ENCODE measurements at places on chromosomes 6 and 20.

GRCh38 chr6:27838945-27839625 lies 73.1 kb downstream of the OR2B2 start:
- no peak for DNase-seq

GRCh38 chr20:58175836-58176235 lies 52.6 kb downstream of the ANKRD60 start:
- no peak for DNase-seq

DNA sequence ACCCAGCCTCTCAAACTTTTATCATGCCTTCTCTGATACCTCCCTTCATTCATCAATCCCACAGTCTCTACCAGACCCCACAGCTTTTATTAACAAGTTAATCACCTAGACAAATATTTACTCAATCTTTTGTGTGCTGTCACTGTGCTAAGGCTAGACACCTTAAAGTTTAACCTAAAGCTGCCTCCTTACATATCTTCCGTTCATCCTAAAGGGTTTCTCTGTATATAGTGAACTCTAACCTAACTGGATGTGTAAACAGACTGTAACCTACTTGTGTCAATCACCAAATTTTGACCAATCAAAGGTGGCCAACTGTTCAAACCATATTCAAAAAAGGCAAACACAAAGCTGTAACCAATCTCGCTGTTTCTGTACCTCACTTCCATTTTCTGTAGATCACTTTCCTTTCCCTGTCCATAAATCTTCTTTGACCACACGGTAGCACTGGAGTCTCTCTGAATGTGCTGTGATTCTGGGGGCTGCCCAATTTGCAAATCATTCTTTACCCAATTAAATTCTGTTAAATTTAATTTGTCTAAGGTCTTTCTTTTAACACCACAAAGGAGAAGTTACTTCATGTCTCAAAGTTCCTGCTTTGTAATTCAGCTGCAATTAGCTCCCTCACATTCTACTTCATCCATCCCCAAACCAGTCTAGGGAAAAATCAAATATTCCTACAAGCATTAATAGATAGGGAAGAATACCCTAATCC lies 72.5 kb downstream of the ARHGAP18 start:
- DNase-seq = no peak

DNA sequence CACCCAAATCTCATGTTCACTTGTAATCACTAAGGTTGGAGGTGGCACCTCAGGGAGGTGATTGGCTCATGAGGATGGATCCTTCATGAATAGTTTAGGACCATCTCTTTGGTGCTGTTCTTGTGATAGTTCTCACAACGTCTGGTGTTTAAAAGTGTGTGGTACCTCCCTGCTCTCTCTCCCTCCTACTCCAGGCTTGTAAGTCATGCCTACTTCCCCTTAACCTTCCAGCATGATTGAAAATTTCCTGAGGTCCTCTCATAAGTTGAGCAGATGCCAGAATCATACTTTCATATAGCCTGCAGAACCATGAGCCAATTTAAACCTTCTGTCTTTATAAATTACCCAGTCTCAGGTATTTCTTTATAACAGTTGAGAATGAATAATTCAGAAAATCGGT lies 16.6 kb downstream of the HLA-A start:
- DNase-seq = no peak

- DNase-seq = no peak
These were observed 38.5 kb downstream of the PANK2 start for GRCh38 chr20:3927486-3928291.

- DNase-seq = no peak
These were observed 29.3 kb downstream of the SCML4 start for GRCh38 chr6:107794771-107795170.

DNA sequence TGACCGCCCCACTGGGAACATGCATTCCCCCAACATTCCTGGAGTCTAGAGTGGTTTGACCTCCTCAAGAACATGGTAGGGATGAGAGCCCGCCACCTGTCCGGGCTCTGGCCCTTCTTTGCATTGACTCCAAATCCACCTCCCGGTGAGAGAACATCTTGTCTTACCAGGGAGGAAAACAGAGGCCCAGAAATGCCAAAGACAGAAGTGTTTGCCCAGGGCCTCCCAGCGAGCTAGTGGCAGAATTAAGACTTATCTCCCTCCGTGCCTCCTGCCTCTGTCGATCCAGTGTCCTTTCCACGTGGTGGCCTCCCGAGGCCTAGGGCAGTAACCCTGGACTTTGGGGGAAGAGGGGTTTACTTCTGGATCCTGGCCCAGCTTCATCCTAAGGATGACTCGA lies 134.8 kb downstream of the JPH2 start:
- no peak for DNase-seq

- DNase-seq = peak; percentile 20
These were observed at the start of gene RUNX2 for GRCh38 chr6:45327956-45328522. TSS of gene RUNX2 (plus strand) at chr6:45328330. CDS start at chr6:45328727, 397 bp downstream.

DNA sequence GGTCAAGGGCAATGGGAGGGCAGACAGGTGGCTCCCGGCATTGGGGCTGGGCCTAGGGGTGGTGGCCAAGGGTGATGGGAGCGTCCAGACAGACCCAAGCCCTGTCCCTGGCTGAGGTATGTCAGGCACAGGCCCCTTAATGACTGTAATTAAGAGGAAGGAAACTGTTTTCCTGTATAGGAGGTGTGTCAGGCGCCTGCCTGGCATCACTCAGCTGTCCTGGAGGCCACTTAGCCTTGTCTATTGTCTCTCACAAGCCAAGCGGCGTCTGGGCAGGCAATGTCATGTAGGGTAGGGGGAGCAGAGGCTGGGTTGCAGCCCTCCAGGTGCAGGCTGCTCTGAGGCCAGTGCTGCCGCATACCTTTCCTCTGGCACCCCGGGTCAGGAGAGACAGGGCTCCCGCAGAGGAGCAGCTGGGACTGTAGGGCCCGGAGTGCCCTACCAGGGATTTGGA lies 3.9 kb upstream of the FAM83C start:
- DNase-seq = no peak

DNA sequence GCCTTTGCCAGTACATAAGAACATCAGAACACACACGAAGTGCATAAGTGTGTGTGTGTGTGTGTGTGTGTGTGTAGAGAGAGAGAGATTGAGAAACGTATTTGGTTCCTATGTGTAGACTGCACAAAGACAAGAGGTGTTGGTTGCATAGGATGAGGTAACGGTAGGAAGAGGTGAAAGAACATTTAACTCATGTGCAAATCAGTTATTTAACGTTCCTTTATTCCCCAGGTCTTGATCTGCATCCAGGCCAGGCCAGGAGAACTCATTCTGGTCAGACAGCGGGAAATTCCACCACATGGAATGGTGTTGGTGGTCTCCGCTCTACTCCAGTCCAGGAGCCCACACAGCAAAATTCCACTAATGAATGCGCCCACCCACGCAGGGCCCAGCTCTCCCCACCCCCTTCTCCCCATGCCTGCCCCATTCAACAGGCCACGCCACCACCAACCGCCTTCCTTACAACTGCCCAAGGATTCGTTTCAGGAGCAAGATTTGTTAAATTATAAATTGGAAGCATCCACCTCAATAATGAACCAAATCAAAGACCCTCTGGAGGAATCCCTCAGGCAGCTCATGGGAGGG lies 86.8 kb downstream of the CLIC5 start:
- no peak for DNase-seq

- DNase-seq = no peak
These were observed 20.6 kb upstream of the LAMP5 start for GRCh38 chr20:9493803-9494202.

- DNase-seq = no peak
These were observed at the start of gene RIPPLY2 for GRCh38 chr6:83853178-83854000. TSS of gene RIPPLY2 (plus strand) at chr6:83853360. CDS start at chr6:83853417, 57 bp downstream.

- DNase-seq = no peak
These were observed 16.7 kb downstream of the BPIFA1 start for GRCh38 chr20:33252460-33252859.

DNA sequence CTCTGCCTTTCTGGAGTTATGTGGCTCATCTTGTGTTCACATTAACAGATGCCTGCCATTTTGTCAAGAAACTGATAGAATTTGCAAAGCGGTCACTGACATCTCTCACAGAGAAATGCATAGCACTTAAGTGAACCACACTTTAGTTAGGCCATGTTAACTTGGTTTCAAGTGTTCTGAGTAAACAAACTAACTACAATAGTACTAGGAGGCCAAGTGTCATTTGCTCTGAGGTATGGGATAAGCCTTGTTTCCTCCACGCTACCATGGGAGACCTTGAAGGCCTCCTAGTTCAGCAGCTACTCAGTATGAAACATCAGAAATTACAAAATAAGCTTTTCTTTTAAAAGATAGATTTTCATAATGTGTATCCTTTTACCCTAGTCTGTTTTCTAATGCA lies 143.5 kb upstream of the MARCKS start:
- DNase-seq = no peak

DNA sequence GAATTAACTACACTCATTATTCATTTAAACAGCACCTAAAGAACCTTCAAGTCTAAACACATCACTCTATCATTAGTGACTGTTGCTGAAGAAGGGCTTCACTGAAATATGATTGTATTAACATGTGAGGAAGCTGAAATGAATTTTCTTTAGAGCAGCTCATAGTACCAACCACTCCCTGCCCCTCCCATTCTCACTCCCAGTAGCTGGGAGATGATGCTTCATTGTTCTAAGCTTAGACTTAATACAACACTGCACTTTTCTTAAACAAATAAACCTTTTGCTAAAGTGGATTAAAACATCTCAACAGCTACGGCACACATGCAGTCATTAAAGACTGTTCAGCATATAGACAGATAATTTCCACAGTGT lies 63.1 kb downstream of the ATXN1 start:
- peak; percentile 30 for DNase-seq

DNA sequence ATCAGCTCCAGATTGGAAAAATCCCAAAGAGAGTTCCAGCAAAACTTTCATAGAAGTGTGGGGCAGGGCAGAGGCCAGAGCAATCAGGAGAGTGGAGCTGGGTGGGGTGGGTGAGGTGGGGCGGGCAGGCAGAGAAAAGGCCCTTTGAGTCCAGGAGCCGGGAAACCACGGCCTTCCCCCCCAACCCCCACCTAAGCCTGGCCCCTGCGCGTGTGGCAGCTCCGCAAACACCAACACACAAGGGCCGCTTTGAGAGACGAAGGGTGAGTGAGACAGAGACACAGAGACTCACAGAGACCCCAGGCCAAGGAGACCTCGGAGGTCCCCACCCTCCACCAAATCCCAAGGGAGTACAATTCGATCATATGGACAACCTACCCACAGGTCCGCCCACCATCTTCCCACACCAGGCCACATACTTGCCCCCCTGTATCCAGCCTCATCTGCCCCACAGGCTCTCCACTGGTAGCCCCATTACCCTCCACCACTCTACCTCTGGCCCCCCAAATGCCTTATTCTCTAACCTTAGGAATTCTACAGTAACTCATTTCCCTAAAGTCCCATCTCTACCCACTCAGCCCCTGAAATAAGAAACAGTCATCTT lies 1.7 kb downstream of the COL11A2 start:
- no peak for DNase-seq

DNA sequence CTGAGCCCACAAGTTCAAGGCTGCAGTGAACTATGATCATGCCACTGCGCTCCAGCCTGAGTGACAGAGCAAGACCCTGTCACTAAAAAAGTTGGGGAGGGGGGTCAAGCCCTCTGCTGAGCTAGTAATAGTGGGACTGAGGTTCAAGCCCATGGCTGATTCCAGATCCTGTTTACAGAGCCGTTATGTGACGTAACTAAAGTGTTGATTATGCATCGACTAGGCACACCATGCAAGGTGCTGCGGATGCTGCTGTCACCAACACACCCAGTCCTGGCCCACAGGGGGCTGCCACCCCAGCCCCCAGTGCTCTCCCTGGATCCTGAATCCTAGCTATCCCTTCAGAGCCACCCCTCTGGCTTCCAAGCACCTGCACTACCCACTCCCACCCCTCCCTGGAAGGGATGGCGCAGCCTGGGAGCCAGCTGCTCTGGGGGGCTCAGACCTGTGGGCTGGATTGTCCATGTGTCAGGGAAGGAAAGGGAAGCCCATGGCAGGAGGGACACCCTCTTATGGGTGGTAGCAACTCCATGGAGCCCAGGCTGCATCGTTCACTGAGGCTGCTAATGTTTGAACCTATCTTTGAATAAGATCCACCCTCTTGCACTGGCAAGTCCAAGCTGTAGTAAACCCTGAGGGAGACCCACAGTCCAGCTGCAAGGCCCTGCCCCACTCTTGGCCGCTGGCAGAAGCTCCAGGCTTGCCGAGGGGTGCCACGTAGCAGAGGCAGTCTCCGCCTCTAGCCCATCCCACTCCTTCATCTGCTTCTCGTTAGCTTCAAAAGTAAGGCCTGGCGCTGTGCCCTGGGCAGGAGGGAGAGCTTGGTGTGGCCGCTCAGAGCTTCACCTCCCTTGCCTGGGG lies 95.0 kb downstream of the SNX5 start:
- DNase-seq = no peak

DNA sequence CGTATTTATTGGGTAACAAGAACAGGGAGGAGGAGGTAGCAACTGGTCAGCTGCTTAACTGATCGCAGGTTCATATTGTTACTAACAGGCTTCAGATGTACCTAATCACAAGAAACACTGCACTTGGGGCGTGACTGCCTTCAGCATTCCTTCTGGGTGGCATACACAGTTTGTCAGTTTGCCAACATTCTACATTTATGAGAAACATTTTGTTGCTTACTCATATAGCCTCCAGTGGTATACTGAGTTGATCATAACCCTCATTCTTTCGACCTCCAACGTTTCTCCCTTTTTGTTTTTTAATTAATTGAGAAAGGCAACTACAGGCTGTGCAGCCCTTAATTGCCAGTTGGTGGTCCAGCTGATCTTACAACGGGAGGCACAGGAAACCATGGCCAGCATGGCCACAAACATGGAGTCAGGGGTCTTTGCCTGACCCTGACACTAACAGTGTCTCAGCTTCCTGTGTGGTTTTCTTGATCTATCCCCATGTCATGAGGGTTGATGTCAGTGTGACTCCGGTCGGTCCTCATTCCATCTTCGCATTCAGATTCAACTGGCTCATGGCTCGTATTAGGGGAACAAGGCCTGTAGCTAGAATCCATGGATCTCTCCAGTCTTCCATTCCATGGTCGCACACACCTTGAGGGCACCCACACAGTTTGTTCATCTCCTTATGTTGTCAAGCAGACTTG lies 9.4 kb downstream of the EPB41L2 start:
- DNase-seq = no peak

- no peak for DNase-seq
These were observed 179.2 kb downstream of the PREX1 start for GRCh38 chr20:48648482-48649051.

DNA sequence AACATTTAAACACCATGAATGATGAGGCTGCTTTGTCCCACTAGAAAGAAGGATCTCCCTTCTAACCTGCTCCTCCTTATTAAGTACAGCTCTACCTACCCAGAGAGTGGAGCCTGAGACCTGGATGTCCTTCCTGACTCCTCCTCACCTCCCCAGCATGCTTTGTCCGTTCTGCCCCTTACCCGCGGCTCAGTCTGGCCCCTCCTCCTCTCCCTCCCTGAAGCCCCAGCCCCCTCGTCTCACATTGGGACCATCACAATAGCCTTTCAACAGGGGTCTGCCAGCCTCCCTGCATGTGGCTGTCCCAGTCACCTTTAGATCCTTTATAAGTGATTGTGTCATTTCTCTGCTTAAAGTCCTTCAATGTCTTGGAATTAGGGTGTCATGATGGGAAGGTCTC lies 72.5 kb downstream of the DZANK1 start:
- DNase-seq = no peak

GRCh38 chr6:20885076-20885475 lies 350.8 kb downstream of the CDKAL1 start:
- no peak for DNase-seq
